ENCODE measurements at places on chromosomes 12 and 14.

- DNase-seq, result peak; percentile 57
Measured at GRCh38 chr12:42332301-42333285, 6.6 kb downstream of the PPHLN1 start.

DNA sequence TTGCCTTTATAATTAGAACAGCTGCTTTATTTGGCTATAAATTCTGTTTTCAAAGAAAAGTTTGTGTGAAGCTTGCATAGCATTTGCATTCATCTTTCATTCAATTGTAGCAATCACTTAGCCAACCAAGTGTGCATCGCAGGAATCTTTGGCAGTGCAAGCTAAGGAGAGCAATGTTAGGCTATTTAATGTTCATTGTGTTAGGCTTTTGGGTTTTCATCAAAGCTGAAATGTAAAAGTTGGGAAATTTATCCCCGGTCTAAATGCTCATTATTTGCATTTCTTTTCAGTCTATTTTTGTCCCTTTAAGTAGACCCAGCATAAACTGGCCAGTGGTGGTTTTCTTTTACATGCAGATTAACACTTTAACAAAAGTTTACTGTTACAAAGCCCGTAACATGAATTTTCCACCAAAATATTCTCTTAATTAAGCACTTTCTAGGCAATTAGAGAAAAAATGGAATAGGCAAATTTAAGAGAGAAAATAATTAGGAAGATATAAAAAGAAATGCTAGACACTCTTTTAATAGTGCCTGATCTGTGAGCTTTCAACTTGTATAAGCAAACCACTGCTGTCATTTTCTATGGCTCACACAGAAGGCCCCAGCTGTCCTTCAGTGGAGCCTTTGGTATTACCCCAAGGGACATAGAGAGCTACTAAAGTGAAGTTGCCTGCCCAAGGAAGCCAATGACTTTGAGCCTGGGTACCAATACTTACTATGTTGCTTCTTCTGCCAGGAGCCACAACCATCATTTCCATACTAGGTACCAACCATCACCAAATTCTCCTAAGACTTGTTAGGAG lies 898.9 kb upstream of the SEL1L start:
- DNase-seq, result no peak

- DNase-seq, result no peak
Measured at GRCh38 chr14:29321646-29322045, 555.1 kb downstream of the FOXG1 start.

- DNase-seq, result no peak
Measured at GRCh38 chr14:72943876-72944430, 17.7 kb downstream of the DCAF4 start.

GRCh38 chr14:103126873-103127304 lies 3.6 kb downstream of the TNFAIP2 start:
- no peak for DNase-seq

DNA sequence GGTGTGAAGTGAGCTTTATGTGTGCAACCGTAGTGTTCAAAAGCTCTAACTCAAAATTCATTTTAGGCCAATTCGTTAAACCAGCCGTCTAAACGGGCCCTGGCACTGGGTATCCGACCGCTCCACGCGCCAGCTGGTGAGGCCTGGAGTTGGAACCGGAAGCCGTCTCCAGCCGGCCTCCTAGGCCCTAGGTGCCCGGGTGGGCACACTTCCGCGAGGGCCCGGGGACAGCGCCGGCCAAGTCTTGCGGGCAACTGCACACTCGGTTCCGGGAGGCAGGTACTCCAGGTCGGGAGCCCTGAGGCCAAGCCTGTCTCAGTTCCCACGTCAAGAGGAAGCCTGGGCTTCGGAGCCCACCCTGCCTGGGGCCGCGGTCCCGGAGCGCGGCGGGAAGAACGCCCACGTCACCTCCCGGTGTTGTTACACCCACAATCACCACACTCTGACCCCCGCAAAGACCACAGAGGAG lies 16.2 kb downstream of the OTX2 start:
- no peak for DNase-seq

GRCh38 chr12:91773749-91774429 lies 371.8 kb downstream of the BTG1 start:
- no peak for DNase-seq

- no peak for DNase-seq
Measured at GRCh38 chr12:26648999-26649398, 184.0 kb downstream of the ITPR2 start.

DNA sequence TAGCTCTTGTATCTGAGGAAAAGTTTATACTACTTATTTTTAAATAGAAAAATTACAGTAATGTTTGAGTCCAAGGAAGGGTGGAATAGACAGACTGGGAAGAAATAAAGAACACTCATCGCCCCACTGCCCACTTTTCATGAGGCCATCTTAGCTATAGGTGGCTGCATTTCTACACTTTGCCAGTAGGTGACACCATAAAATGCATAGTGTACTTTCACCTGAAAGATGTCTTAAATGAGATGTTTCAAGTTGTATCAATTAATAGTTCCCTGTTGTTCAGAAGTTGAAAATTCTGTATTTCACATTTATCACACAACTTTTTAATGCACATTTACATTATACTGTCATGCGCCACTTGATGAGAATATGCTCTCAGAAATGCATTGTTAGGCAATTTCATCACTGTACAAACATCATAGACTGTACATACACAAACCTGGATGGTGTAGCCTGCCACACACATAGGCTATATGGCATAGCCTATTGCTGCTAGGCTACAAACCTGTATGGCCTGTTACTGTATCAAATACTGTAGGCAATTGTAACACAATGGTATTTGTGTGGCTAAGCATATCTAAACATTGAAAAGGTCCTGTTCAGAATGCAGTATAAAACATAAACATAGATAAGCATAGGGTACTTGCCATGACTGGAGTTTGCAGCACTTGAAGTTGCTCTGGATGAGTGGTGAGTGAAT lies 27.6 kb downstream of the PMCH start:
- DNase-seq, result peak; percentile 30

- no peak for DNase-seq
Measured at GRCh38 chr12:103848143-103848542, 7.1 kb upstream of the NT5DC3 start.

- no peak for DNase-seq
Measured at GRCh38 chr14:27056586-27056985, 458.8 kb upstream of the NOVA1 start.

GRCh38 chr12:10251669-10252068 lies 39.0 kb downstream of the GABARAPL1 start:
- DNase-seq, result no peak

- peak; percentile 84 for DNase-seq
Measured at GRCh38 chr14:34931206-34931605, 51.6 kb upstream of the SRP54 start.

- DNase-seq, result no peak
Measured at GRCh38 chr14:23816371-23816770, 137.2 kb upstream of the DHRS4 start.

DNA sequence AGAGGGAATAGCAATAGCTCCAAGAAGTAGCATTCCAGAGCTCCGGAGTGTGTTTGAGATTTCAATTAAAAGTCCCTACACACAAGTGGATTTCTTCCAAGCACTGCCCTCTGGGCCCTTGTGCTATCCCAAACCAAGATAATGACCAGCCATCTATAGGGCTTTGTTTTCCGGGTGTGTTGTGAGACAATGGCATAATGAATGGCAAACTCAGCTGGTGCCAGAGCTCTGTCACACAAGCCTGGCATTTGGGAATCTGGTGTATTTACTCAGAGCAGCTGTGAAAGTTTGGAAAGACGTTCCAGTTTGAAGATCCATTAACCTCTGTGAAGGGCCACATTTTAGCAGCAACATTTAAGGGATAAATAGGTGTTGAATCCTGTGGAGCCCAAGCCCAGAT lies 61.2 kb upstream of the TMTC2 start:
- DNase-seq, result no peak

- DNase-seq, result no peak
Measured at GRCh38 chr12:104602406-104602805, 145.7 kb downstream of the CHST11 start.

DNA sequence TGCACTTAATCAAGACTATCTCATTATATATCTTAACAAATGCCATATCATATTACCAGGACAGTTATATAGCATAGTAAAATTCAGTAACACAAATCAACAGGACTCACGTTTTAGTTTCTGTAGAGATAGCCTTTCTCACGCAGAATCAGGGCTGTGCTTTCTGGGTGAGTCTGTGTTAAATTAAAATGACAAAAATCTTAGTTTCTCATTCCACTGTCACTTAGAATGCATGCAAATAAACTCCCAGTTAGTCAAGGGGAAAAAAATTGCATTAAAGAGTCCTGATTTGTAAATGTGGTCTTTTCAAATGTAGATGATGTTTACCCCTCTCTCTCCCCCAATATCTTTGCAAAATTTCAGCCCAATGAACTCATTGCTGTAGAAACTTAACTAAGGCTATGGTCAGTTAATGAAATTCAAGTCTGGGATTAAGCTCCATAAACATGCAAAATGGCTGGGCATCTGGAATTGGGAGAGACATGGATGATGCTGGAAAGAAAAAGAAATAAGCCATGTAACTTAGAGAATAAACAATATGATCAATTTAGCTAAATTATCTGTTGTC lies 77.8 kb upstream of the MGAT4C start:
- DNase-seq, result no peak

- peak; percentile 9 for DNase-seq
Measured at GRCh38 chr12:23066095-23066494, 441.1 kb downstream of the ETNK1 start.

GRCh38 chr12:5407034-5407856 lies 24.7 kb upstream of the NTF3 start:
- DNase-seq, result no peak

DNA sequence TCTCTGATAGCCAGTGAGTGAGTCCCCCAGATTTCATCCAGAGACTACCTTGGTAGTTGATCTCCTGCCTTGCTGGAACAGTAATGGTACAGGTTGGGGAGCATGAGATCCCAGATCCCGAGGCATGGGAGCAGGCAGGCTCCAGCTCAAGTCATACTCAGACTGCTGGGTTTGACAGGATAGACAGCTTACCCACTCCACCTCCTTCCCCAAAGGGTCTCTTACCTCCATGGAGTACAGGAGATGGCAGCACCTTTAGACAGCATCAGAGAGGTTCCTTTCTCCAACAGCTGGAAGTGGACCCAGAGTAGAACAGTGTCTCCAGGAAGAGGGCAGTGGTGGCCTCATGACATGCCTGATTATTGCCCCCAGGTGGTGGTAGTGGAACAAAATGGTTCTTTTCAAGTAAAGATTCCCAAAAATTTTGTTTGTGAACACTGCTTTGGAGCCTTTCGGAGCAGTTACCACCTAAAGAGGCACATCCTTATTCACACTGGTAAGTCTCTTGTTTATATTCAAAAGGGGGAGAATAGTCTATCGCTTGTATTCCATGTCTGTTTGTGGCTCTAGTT lies 4.9 kb upstream of the CSAD start:
- no peak for DNase-seq

DNA sequence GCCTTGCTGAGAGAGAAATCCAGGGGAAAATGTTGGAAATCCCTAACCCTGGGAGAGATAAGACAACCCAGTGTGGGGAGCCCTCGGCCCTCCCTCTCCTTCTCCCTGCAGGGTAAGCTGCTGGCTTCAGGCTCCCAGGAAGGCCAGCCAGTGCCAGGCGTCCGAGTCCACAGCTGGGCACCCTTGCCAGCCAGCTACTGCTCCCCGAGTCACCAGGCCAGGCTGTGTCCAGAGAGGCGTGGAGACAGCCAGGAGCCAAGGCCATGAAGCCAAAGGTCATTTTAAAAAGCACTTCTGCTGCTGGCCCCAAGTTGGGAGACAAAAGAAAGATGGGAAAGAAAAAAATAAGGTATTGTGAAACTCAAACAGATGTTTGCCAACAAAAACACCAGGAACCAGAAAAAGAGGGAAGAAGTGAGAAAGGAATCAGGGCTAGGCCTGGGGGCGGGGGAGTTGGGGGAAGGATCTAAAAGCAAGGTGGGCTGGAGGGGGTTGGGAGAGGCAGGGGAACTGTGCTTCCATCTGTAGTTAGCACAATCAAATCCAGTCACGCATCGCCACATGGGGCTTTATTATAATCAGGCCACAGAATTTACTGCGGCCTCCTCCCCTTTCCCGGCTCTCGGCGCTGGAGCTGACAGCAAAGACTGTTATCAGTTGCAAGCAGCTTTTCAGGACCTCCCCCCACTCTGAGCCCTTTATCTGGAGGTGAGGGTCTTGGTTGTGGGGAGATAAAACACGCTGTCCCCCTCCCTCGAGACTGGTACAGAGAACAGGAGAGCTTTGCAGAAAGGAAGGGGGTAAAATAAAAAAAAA lies 33.5 kb downstream of the RBM19 start:
- no peak for DNase-seq

DNA sequence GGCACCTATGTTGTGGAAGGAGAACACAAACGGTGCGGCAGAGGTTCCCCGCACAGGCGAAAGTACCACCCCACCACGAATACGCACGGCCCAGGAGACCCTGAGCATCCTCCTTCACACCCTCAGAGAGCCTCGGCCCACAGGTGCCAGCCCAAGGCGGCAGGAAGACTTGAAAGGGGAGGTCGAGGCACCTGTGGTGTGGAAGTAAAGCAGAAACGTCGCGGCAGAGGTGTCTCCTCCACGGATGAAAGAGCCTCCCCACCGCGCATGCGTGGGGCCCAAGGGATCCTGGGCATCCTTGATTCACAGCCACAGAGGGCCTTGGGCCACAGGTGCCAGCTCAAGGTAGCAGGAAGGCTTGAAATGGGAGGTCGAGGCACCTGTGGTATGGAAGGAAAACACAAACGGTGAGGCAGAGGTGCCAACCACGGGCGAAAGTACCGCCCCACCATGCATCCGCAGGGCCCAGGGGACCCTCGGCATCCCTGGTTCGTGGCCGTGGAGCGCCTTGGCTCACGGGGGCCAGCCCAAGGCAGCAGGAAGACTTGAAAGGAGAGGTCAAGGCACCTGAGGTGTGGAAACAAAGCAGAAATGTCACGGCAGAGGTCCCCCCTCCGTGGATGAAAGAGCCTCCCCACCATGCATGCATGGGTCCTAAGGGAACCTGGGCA lies 380.1 kb downstream of the ALG10 start:
- DNase-seq, result no peak

GRCh38 chr12:112164011-112164660 lies 38.8 kb downstream of the TRAFD1 start:
- DNase-seq, result no peak

DNA sequence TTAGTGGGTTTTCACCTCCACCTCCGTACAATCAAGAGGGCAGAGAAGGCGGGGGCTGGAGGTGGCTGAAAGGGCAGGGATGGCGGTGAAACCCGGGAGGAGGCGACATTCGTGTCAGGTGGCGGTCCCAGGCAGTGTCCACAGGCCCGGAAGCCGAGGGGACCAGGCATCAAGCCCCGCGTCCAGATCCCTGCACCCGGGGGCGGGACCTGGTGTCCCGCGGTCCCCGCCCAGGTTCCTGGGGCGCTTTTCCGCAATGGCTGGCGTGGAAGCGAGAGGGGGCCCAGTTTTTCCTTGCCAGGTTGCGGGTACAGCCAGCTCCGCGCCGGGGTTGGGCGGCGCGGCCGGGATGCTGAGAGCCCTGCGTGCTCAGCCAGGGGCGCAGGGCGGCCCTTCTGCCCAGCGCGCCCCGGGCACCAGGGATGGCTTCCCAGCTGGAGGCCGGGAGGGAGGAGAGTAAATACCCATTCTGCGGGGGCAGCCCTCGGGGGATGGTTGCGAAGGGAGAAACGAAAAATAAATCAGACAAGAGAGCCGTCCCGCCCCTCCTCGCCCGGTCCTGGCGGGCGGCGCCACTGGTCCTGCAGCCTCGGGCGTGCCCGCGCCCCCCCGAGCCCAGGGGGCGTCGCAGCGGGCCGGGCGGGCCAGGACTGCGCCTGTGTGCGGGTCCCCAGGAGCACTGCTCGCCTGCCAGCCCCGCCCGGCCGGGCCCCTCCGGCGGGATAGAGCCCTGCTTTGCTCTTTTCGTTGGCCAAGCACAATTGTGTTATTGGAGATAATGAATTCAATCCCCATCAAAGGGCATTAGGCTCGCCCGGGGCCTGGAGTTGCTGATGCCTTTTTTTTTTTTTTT lies 11.5 kb downstream of the FOXA1 start:
- no peak for DNase-seq

All from suppressor macrophage treated with lipopolysaccharide for 4 hours (primary cell).